Stimulated activated CD4-positive, alpha-beta T cell treated with anti-CD3 and anti-CD28 coated beads, Interleukin-4, amount 100 ng/mL, for 24 hours (primary cell): ENCODE measurements at places on chromosomes 2 and 18.

GRCh38 chr18:42087235-42087634, 132.2 kb downstream of the PIK3C3 start:
- no peak for DNase-seq

DNA sequence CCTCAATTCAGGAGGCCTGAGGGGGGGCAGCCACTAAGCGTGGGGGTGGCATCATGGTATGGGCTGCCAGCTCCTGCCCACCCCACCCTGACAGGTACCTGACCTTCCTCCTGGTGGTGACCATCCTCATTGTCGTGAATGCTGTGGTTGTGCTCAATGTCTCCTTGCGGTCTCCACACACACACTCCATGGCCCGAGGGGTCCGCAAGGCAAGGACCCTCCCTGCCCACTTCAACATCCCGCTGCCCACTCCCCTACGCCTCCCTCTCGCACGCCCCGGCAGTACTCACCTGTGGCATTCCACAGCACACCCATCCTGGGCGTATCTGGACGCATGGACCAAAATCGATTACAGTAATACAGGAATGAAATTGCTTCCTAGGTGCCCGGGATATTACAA, 4.0 kb downstream of the CHRNG start:
- DNase-seq: no peak

- DNase-seq: no peak
Observed at GRCh38 chr18:13616525-13617035, 109.8 kb downstream of the FAM210A start.

- DNase-seq: no peak
Observed at GRCh38 chr18:55318951-55319441, 269.0 kb downstream of the TCF4 start.

GRCh38 chr2:138654146-138654545, 126.0 kb downstream of the NXPH2 start:
- no peak for DNase-seq

DNA sequence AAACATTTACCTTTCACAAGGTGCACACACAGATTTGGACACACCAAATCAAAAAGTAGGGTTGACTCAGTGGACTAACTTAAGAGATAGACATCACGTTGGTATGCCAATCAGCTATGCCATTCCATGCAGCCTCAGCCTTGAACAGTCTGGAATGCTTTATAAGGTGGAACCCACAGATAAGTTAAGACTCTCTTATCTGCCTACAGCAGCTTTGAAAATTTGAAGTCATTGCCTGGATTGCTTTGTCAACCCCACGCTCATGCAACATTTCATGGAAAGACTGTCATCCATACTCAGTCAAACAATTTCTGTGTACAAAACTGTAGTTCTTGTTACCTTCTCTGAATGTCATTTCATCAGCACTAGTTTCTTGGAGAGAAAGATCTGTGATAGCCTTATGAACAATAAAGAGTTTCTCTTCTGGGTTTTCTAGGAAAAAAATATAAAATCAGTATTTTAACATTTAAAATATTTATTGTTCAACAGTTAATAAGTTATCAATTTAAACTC, 1.2 kb downstream of the ERMN start:
- no peak for DNase-seq

DNA sequence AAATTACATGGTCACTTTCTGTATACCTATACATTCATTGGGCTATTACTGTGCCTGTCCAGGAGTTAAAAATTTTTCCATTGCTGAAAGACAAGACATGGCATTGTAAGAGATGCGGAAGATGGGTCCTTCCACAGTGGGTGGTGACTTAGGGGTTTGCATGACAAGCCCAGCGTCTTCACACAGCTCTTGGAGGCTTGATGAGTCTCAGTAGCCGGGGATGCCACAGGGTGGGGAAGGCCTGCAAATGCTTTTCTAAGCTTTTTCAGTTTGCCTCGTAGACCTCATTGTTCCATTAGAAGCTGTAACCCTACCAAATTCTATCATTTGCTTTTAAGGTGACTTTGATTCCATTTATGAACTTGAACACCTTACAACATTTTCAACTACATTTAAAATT, 18.1 kb upstream of the MAPRE3 start:
- no peak for DNase-seq

GRCh38 chr2:213187833-213188532, 36.6 kb upstream of the IKZF2 start:
- DNase-seq: no peak

DNA sequence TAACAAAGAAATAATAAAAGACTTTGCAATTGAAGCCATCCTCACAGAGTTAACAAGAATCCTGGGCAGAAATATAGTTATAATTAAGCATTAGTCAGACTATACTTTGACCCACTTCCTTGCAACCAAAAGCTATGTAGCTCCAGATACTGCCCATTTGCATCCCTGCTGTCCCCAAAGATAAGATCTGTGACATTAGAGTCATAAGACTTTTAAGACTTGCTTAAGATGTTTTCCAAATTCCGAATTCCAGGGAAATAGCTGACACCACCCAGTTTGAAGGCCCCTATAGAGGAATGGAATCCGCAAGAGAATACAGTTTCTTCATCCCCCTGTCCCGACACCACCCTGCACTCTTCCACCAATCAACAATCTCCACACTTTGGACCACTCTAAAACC, 69.5 kb upstream of the TLK1 start:
- no peak for DNase-seq

DNA sequence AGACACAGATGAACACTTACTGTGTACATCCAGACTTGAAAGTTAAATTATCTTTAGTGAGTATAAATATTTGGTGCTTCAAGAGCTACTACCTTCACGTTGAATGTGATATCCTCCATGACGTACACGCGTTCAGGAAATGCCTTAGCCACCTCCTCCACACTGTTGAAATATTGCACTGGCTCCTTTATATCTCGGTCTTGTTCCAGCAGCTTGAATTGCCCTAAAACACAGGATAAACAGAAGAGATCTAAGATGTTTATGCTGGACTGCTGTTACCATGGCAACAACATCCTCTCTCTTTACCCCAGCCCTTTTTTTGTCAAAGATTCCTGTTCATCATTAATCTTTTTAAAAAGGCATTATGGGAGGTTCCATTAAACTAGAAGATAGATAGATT, 120.3 kb downstream of the MEP1B start:
- DNase-seq: no peak

GRCh38 chr2:45300026-45300750, 290.9 kb upstream of the SIX2 start:
- DNase-seq: no peak

DNA sequence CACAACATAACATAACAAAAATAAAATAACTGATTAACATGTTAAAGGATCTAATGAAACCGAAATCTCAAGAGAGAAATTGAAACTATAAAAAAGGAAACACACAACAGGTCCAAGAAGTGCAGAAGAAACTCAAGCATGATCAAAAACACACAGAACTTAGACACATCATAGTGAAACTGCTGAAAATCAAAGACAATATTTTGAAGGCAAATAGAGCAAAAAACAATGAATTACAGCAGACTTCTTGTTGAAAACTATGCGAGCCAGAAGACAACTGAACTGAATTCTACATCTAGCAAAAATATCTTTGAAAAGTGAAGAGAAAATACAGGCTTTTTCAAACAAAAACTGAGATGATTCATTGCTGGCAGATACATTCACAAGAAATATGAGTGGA, 61.3 kb downstream of the UGP2 start:
- DNase-seq: no peak

DNA sequence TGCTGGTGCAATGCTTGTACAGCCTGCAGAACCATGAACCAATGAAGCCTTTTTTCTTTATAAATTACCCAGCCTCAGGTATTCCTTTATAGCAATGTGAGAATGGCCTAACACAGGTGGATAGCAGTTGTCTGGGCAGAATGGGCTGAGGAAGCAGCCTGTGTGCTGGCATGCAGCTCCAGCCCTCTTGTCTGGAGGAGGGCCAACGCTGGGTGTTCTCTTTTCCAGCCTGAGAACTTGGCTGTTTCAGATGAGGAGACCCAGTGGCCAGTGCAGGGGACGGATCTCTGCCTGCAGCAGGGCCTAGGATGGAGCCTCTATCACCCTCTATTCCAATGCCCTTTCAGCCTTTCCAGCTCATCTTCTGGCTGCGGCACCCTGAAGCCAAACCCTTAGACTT, 58.8 kb downstream of the CTIF start:
- DNase-seq: no peak

DNA sequence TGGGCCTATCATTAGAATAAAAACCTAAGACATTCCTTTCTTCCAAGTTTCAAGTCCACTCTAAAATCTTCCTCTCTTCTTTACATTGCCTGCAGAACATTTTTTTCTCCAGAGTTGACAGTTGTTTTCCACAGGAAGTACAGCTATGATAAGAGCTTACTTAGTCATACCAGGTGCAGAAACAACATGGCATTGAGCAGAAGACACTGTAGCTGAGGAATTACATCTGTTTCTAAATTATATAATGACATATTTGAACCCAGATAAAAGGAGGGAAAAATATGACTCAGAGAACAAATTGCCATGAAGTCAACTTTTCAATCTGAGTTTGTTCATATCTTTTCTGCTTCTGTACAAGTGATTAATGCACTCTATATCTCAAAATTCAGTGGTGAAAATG, 30.2 kb downstream of the CMPK2 start:
- no peak for DNase-seq

DNA sequence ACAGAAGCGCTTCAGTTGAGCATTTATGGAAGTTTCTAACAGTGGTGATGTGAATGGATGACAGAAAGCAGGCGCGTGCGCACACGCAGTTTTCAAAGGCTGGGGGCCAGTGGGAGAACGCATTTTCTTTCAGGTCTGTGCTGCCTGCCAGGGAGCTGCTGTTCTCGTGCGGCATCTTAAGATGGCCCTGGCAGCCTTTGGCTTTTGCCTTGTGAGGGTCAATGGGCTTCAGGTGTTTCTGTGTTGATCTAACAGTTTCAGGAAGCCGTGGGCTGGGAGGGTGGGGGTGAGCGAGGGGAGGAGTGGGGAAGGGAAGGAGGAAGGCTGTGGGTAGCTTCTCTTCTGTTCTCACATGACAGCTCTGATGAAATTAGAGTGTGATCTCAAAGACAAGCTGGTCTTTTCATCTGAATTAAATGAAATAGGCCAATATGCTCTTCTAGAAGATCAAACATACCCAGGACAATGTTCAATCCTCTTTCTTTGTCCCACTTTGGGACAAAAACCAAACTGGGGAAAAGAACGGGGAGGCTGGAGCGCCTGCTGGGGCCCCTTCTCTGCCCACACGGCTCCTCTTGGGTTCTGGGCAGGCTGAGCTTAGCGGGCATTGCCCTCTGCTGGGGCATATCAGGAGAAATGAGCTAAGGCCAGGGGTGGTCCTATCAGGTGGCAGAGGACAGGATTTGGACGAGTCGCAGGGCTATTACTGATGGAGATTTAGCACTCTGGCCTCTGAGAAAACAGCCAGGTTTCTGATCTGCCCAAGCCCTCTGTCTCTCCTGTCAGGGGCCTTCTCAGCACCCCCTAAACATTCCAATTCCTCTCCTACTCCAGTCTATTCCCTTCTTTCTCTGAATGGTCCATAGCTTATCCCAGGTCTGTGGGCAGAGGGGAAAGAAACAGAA, 126.2 kb upstream of the LGALSL start:
- peak; percentile 65 for DNase-seq

- no peak for DNase-seq
Observed at GRCh38 chr2:113061241-113061640, 2.2 kb downstream of the IL36RN start.

- no peak for DNase-seq
Observed at GRCh38 chr2:70686577-70687460, 81.2 kb downstream of the ADD2 start.

GRCh38 chr2:98912957-98913915, 22.8 kb downstream of the CRACDL start:
- no peak for DNase-seq

DNA sequence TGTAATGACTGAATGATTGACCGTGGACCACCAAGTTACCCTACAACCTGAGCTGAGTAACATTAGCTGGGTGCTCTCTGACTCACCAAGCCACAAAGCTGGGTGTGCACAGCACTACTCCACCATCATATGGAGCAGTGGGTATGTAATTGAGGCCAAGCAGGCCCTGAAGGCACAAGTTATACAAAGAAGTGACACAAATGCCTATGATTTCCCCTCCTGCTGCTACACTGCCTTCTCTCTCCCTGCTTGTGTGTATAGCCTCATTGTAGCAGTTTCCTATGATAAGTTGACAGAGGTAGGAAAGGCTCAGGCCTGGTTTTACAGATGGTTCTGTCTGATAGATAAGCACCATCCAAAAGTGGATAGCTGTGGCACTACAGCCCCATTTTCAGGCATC, 1327.2 kb upstream of the DDX18 start:
- DNase-seq: no peak

- no peak for DNase-seq
Observed at GRCh38 chr2:191950132-191950874, 103.4 kb upstream of the CAVIN2 start.

DNA sequence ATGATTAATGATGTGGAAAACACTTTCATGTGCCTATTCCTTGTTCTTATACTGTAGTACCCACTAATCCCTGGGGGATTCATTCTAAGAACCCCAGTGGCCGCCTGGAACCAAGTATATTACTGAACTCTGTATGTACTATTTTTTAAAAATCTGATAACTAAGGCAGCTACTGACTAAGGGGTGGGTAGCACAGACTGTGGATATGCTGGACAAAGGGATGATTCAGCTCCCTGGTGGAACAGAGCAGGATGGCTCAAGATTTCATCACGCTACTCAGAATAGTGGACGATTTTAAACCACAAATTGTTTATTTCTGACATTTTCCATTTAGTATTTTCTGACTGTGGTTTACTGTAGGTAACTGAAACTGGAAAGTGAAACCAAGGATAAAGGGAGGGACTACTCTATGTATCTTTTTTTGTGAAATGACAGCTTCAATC, 41.8 kb upstream of the CDC42EP3 start:
- DNase-seq: peak; percentile 8

- no peak for DNase-seq
Observed at GRCh38 chr2:231671270-231672050, 36.9 kb upstream of the PTMA start.

- no peak for DNase-seq
Observed at GRCh38 chr2:217987391-217987790, 15.4 kb downstream of the TNS1 start.

DNA sequence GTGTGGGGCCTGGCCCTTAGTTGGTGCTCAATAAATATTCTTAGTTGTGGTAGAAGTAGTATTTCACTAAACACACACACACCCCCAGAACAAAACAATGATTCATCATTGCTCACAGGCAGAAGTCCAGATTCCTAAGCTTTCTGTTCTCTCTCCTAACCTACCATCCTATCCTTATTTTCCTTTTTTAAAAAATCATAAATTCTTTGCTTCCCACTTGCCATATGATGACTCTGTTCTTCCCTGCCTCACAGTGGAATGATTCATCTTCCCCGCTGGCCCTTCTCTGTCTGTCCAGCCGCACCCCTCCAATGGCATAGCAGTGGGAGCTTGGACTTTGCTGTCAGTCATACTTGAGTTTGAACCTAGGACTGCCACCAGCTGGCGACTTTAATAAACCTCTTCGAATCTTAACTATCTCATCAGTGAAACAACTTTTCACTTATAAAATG, 5.2 kb downstream of the EML6 start:
- no peak for DNase-seq

DNA sequence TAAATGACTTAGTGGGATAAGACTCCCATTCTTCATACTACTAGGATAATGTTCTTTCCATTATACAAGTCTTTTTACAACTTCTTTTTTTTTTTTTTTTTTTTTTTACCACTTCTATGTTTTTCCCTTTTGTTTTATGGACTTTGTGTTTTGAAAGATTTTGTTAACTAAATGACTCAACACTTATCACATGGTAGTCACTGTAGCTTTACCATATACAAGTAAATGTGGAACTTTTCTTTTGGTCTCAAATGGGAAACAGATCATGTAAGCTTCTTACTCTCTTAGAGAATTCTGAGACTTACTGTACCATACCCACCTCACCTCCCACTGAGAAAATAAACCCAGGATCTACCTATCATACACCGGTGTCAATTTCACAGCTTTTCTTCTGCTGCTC, 590.3 kb upstream of the CDH2 start:
- DNase-seq: no peak
